ENCODE measurements at places on chromosomes 11 and 22.

DNA sequence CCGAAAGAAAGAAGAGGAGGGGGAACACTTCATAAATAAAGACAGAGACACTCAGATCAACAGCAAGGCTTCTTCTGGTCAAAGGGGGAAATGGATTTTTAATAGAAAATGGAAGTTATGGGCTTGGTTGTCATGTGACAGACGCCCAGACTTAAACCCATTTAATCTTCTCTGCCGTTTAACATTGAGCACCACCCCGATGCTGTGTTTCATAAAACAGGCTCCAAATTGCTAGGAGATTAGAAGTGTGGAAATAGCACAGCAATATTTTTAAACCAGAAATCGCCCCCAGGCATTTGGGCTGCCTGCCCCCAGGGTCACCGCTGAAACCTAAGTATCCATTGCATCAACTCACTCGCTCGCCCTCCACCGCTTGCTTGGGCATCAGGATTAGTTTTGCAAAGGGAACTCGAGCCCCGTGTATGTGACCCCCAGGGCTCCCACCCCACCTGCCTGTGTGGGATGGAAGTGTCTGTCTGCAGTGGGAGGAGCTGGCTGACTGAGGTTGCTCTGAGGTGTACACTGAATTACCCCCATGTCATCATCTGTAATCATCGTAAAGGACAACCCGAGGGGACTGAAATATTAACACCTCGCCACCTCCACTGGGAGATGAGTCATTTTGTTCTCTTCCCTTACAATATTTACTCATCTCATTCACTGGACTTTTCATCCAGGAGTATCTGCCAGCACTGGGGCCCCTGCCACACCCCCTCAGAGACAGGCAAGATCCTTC is 10.7 kb downstream of the DSCAML1 start:
- no peak for DNase-seq

- DNase-seq: no peak
These were observed 112.3 kb upstream of the SORL1-AS1 start for GRCh38 chr11:121564948-121565684.

GRCh38 chr11:36103933-36104530 is 160.2 kb downstream of the LDLRAD3 start:
- DNase-seq: no peak

DNA sequence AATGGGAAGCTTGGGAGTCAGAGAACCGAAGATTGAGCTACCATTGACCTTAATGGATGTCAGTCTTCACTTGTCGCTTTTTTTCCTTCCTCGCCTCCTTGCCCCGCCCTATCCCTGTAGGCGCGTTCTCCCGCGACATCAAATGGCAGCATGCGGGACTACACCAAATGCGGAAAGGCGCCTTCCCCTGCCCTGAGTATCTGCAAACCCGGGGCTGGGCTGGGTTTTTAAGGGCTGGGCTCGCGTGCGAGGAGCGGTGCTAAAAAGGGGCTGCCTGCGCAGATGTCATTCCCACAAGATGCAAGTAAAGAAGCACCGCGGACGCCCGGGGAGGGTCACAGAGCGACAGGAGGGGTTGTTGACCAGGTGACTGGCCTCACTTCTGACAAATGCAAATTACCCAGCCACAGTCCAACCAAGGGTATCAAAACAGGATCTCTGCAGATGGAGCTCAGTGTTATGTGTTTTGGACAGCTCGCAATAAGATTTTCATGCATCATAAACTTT is 4.7 kb upstream of the FAM111B start:
- peak; percentile 44 for DNase-seq

DNA sequence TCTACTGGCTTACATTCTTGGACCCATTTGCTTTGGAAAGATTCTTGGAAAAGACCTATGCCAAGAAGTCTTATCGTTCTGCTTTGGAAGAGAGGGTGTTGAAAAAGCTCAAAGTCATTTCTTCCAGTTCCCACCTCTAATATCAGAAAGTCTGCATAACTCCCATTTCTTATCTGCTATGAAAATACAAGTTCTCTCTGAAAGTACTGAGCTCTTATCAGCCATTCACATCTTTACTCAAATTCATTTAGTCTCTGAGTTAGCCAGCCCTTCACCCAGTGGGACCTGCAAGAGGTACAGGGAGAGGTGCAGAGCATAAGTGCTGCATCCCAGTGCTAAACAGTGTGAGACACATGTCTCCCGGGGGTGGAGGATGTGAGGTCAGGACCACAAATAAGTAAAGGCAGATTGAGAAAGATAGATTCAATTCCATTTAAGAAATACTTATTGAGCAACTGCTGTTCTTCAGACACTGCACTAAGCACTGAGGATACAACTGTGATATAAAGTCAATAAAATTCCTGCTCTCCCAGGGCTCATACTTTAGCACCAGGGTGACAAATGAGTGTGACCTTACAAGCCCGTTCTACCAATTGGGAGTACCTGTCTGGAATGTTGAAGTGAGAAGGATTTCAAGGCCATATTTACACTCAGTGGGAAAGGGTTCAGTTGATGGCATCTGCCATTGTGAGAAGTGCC is 76.7 kb downstream of the PISD start:
- no peak for DNase-seq

GRCh38 chr11:27423125-27423524 is 49.5 kb downstream of the LGR4 start:
- no peak for DNase-seq

DNA sequence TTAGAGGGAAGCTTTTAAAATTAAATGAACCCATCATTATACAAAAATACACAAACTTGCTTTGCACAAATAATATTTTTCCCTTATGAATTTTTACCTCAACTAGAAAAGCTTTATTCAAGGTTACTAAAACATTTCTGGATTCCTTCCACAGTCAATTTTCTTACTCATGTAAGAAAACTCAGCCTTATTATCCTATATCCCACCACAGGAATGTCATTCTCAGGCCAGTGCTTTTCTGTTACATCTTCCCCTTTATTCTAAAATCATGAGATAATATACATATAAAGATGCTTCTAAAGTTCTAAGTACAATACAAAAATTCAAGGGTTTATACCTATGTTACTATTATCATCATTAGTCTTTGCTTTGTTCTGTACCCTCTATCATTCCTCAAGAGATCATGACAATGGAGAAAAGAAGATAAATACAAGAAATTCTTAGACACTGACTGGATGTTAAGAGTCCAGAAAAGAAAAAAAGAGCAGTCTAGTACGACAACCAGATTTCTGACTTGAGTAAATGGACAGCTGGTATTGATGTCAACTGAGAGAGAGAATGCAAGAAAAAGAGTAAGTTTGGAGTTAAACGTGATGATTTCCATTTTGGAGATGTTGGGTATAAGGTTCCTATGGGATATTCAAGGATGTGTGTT is 60.3 kb downstream of the MTMR2 start:
- DNase-seq: no peak

DNA sequence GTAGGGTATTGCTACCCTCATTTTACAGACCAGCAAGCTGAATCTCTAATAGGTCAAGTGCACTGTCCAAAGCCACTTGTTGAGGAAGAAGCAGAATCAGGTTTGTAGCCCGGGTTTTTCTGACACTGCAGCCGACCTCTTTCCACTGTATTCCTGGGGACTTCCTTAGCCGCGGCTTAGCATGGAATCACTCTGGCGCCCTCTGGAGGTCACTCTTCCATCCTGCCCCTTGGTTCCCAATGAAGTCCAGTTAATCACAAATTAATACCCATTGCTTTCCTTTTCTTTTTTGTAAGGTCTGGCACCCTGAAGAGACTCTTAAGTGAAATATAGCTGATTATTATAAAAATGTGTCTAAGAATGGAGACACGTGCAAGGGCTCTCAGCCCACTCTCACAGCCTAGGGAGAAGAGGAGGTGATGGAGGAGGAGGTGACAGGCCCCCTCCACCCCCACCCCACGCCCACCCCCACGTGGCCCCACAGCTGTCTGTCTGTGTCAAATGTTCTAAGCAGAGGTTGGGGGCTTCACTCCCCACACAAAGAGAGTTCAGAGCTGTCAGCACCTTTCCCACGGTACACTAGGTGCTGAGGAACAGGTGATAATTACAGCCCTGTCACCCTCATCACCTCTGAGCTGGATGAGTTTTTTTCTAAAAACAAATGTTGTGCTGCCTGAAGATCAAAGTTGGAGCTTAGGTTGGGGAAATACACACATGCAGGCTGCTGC is 57.7 kb upstream of the DRD2 start:
- peak; percentile 80 for DNase-seq

- DNase-seq: no peak
These were observed 3.5 kb downstream of the MUC5B start for GRCh38 chr11:1226226-1226985.

DNA sequence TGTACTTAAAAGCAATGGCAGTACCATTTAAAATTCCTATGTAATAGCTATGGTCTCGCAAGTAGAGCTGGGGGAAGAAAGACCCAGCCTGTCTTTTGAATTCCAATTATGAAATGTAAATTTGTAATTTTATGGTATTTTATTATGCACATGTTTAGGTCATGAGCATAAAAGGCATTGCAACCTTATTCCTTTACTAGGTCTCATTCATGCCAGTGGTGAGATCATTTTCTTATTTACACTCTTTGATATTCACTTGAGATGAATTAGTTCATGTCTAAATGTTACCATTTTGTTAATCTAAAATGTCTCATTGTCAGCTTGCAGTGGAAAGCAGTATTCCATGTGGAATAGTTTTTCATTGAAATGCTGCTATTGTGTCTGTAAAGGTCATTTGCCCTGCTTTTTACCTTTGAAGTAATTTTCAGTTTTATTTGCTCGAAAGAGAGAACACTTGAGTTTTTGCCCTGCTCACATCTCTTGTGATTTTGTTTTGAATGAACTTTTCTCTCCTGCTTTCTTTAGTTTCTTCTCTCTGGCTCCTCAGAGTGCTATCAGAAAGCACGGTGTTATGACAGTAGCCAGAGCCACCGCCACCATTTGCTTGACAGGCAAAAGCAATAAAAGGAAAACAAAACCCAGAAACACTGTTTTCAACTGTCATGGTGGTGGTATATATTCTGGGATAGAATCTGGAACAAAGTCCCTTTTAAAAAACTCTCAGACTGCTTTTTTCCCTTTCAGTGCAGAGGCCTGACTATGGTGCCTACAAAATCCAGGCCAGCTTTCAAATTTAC is 37.2 kb upstream of the RAG2 start:
- no peak for DNase-seq

- no peak for DNase-seq
These were observed 13.7 kb downstream of the NUP98 start for GRCh38 chr11:3783611-3784010.

DNA sequence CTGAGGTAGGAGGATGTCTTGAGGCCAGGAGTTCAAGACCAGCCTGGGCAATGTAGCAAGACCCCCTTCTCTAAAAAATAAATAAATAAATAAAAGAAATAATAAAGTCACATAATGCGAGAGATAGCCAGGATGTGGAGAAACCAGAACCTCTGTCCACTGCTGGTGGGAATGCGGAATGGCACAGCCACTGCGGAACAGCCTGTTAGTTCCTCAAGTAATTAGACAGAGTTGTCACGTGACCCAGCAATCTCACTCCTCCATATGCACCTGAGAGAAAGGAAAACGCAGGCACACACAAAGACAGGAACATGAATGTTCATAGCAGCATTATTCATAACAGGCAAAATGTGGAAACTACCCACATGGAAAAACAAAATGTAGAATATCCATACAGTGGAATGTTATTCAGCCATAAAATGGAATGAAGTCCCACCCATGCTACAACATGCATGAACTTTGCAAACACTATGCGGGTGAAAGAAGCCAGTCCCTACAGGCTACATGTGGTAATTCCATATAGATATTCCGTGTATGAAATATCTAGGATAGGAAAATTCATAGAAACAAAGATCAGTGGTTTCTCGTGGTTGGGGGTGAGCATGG is 27.4 kb downstream of the LIF start:
- no peak for DNase-seq

DNA sequence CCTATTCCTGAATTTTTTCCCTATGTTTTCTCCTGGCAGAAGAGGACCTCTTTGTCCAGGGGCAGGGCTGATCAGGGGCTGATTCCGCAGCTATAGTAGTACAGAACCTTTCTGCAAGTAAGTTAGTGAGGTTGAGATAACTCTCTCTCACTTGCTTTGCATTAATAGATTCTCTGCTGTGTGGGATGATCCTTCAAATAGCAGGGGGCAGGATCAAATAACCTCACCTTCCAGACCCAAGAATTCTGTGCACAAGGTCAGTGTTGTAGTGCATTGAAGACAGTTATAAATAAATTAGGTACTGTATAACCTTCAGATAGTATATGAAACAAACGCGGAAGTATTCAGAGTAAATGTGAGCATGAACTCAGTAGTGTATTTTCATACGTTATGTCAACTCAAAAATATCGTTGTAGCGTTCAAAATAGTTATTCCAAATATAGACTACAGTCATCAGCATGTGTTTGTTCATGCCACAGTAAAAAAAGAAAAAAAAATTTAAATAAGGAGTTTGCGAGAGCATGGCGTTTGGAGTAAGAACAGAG is 278 bp downstream of the MMP26 start:
- DNase-seq: no peak

- DNase-seq: no peak
These were observed 40.1 kb downstream of the TP53I11 start for GRCh38 chr11:44910591-44910990.

GRCh38 chr11:3866206-3866605 is 10.7 kb downstream of the STIM1 start:
- DNase-seq: no peak

DNA sequence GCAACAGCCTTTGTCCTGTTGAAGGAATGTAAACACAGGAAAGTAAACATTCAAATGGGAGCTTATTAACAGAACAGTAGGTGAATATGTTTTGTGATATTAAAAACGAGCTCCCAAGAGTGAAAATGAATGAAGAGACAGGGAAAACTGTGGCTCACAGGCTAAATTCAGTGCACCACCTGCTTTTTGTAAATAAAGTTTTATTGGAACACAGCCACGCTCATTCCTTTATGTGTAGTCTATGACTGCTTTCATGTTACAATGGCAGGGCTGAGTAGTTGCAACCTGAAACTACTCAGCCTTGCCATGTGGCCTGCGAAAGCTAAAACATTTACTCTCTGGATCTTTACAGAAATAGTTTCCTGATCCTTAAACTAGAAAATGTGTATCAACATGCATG is 136.9 kb downstream of the MYO18B start:
- DNase-seq: no peak

GRCh38 chr22:43302531-43303041 is 40.6 kb downstream of the SCUBE1 start:
- DNase-seq: no peak

DNA sequence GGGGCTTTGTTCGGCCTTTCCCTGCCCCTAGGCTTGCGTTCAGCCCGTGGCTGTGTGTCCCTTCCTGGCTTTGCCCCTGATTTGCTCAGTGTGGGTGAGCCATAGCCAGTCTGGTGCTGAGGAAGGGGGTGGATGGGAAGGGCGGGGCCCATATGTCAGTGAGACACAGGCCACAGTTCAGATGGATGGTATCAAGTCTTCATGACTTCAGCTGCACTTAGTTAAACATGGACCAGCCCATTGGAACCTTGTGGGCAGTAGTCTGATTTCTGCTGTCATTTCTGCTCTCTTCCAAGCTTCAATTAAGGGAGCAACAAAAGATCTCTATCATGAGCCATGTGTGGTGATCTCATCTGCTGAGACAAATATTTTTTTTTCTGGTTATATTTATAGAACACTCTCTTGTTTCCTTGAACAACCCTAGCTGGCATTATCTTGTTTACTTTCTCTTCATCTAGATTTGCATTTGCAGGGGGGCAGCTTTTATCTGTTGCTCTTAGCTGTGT is 21.6 kb upstream of the PEX26 start:
- peak; percentile 94 for DNase-seq

GRCh38 chr11:61891331-61892084 is at the start of gene FADS3:
Gene FADS3, minus strand, starts transcription at chr11:61891545. Its CDS starts 164 bp downstream, at chr11:61891381.
- DNase-seq: peak; percentile 77

- peak; percentile 83 for DNase-seq
These were observed 3.6 kb upstream of the TBC1D22A start for GRCh38 chr22:46758867-46759290.

- DNase-seq: no peak
These were observed 522.6 kb downstream of the MN1 start for GRCh38 chr22:27278946-27279345.

GRCh38 chr22:24391836-24392217 is 35.6 kb upstream of the ADORA2A start:
- no peak for DNase-seq
